Activated CD8-positive, alpha-beta memory T cell treated with anti-CD3 and anti-CD28 coated beads, Interleukin-2, amount 50 U/mL, for 48 hours (primary cell): ENCODE measurements at places on chromosomes 4 and X.

- no peak for DNase-seq
Observed at GRCh38 chr4:75189711-75190335, 256.9 kb downstream of the PARM1 start.

DNA sequence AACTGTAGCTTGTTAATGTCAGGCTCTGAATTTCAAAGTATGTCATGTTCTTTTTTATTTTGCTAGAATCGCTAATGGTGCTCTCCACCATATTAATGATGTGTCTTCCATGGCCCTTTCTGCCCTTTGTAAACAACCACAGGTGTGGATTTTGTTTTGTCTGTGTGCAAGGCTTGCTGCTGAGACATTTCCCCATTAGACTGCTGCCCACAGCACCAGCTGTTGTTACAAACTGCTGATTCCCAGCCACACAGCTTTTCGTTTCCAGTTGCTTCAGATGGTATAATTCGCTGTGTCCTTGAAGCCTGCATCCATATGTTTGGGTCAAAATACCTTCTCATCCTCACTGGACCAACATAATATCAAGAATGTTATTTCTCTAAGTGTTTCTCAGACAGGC, 32.8 kb downstream of the KCNIP4 start:
- no peak for DNase-seq

DNA sequence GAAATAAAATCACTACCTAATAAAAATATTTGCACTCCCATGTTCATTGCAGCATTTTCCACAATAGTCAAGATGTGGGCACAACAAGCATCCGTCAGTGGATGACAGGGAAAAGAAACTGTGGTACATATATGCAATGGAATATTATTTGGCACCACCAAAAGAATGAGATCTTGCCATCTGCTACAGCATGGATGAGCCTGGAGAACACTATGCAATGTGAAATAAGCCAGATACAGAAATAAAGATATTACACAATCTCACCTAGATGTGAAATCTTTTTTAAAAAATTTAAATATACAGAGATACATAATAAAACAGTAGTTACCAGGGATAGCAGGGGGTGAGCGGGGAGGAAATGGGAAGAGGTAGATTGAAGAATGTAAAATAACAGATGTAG, 44.8 kb downstream of the LDB2 start:
- DNase-seq, result no peak

DNA sequence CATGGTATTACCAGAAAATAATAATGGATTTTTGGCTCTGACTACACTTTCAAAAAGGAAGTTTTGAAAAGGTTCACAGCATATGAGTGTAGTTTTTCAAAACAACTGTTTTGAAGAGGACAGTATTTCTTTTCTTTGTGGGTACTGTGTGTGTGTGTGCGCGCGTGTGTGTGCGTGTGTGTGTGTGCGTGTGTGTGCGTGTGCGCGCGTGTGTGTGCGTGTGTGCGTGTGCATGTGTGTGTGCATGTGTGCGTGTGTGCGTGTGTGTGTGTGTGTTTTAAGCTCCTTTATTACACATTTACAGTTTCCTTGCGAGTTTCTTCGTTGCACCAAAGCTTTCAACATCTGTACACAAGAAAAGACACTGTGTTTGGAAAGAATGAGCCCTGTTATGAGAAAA, 755.4 kb downstream of the SH3BGRL start:
- DNase-seq, result no peak

GRCh38 chr4:168978001-168978700, 31.9 kb downstream of the CBR4 start:
- DNase-seq, result no peak

DNA sequence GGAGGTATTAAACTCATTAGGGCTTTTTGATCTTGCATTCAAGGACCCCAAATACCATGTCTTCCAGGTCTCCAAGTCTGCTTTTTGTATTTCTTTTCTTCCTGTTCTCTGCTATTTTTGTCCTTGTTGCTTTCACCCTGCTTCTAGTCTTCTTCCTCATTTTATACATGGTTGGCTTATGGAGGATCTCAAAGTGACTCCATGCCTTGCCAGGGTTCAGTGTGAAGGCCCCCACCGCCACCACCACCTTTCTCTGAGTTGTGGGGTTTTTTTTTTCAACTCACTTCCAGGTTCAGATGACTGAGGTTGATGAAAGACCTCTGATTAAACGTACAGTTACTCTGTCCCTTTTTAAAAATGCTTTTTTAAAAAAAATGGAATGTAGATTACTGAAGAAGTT, 96.3 kb downstream of the MAML3 start:
- no peak for DNase-seq
